ENCODE measurements at places on chromosomes 16 and 17.

- no peak for DNase-seq
Observed at GRCh38 chr17:37759014-37759637, 14.3 kb upstream of the HNF1B start.

GRCh38 chr17:77735566-77736198 lies 222.8 kb upstream of the TNRC6C start:
- peak; percentile 53 for DNase-seq

DNA sequence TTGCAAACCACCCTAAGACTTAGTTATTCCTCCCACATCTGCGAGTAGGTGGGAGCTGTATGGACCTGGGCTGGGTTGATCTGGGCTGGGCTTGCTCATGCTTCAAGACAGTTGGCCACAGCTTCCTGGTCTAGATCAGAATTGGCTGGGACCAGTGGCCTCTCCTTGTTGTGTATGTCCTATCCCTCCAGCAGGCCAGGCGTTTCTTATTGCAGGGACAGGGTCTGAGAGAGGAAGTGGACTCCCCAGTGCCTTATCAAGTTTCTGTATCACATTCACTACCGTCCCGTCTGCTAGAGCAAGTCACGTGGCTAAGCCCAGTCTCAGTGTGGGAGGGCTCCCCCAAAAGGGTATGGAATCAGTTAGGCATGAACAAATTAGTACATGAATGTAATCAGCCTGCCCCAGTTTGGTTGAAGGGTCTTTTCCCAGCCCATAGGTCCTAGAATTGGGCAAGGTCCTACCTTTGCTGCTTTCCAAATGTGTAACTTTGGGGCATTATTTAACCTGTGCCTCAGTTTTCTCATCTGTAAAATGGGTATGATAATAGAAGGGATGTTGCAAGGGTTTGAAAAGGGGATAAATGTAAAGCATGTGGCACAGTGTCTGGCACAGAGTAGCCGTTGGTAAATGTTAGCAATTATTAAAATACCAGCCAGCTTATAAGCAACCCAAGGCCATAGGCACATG lies 36.0 kb downstream of the NKD1 start:
- no peak for DNase-seq

DNA sequence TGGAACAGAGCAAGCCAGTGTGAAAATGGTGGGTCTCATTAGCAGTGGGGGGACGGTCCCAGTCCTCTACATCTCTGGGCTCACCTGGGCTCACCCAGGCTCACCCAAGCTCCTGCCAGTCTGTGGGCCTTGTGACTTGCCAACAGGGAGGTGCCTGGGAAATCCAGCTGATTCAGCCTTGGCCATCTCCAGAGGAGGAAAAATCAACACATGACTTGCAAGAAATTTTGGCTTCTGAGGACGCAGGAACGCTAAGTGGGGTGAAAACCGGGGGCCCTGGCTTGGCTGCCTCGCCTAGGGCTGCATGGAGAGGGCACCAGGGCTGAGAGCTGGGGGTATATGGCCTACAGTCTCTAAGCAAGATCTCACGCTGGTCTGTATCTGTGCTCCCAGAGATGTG lies 47.7 kb downstream of the VAC14 start:
- no peak for DNase-seq

GRCh38 chr17:77182205-77183172 lies 41.7 kb downstream of the SEC14L1 start:
- DNase-seq: no peak

GRCh38 chr16:10933865-10934264 lies 8.4 kb downstream of the DEXI start:
- no peak for DNase-seq

Data from Ammon's horn (tissue), 1 donor.